ENCODE measurements at places on chromosomes 5 and 9.

- no peak for DNase-seq
Observed at GRCh38 chr5:89932771-89933181, 476.8 kb downstream of the CETN3 start.

- no peak for DNase-seq
Observed at GRCh38 chr5:91742550-91742949, 359.4 kb upstream of the ARRDC3 start.

DNA sequence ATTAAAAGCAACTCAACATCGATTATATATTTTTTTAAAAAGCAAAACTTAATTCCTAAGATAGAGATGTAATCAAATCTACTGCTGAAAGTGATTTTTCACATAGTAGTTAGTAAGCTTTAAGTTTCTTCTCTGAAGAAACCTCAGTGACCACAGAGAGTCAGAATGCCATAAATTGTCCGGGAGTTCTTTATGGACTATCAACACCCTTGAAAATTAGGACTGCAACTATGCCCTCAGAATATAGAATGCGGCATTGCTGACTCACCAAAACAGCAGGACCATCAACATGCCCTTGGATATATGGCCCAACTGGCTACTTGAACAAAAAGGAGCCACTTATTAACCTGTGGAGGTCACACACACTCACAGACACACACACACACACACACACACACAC, 228.9 kb upstream of the SNX2 start:
- no peak for DNase-seq

- DNase-seq, result no peak
Observed at GRCh38 chr5:164054461-164054860, 549.0 kb downstream of the MAT2B start.

- DNase-seq, result peak; percentile 67
Observed at GRCh38 chr5:141878186-141878710, at the start of gene PCDH1. Gene PCDH1, minus strand, starts transcription at chr5:141878410. Its CDS starts 148 bp downstream, at chr5:141878262.

GRCh38 chr9:131117121-131117761, 8.1 kb upstream of the NUP214 start:
- DNase-seq, result no peak

DNA sequence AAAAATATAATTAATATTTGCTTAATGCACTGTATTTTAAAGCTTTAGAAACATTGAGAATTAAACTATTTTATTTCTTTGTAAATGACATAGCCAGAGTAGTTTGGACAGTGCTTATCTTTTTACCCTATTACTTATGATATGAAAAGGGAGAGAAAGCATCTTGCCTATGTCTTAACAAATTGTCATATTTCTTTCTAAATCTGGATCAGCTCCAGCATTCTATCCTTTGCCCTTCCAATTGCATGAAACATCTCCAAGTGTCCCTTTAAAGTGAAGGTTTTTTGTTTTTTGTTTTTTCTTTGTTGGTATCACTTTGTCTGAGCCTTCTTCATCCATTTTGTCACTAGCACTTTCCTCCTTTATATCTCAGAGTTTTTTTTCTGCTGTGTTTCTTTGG, 511.6 kb upstream of the FAM174A start:
- no peak for DNase-seq

- no peak for DNase-seq
Observed at GRCh38 chr5:16842896-16843295, 93.2 kb downstream of the MYO10 start.

- no peak for DNase-seq
Observed at GRCh38 chr9:93097511-93098201, 1.6 kb downstream of the CARD19 start.

DNA sequence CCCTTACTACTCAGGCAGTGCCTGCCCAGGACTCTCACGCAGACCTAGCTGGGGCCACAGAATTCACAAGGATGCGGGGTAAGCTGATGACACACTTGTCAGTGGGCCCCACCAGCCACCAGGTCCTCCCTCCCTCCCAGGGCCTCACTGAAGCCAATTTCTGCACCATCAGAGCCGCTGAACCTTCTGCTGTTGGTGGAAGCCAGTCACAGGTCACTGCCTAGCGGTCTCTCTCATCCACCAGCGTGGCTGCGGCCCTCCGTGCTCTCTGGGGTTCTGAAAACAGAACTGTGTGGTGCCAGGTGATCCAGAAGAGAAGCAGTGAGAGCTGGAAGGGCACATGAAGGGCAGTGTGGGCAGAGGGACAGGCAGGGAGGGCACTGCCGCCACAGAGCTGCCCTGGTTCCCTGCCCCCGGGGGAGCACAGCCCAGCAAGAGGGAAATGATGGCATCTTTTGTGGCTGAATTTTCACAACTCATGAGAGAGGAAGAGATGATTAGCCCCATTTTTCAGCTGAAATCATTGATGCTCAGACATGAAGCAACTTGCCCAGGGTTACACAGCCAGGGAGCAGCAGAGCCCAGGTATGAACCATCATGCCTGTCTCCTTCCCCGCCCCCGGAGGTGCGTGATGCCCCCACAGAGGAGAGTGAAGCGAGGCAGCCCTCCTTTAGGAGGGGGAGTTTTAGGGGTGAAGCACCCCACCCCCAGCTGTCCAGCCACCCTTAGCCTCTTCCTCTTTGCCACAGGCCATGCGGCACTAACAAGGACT, 41.4 kb upstream of the CPLX2 start:
- DNase-seq, result no peak

- DNase-seq, result no peak
Observed at GRCh38 chr5:167352801-167353200, 938.6 kb upstream of the WWC1 start.

- DNase-seq, result no peak
Observed at GRCh38 chr5:150262502-150262901, 27.1 kb downstream of the CAMK2A start.

GRCh38 chr5:88956416-88956815, 73.4 kb upstream of the MEF2C start:
- DNase-seq, result no peak

GRCh38 chr9:131271506-131271931, 4.8 kb downstream of the FAM78A start:
- no peak for DNase-seq

- DNase-seq, result no peak
Observed at GRCh38 chr5:35821513-35821912, 35.2 kb upstream of the IL7R start.

- DNase-seq, result no peak
Observed at GRCh38 chr9:104784098-104784497, 20.2 kb downstream of the NIPSNAP3B start.

GRCh38 chr5:141995656-141996055, 17.2 kb downstream of the GNPDA1 start:
- DNase-seq, result no peak

DNA sequence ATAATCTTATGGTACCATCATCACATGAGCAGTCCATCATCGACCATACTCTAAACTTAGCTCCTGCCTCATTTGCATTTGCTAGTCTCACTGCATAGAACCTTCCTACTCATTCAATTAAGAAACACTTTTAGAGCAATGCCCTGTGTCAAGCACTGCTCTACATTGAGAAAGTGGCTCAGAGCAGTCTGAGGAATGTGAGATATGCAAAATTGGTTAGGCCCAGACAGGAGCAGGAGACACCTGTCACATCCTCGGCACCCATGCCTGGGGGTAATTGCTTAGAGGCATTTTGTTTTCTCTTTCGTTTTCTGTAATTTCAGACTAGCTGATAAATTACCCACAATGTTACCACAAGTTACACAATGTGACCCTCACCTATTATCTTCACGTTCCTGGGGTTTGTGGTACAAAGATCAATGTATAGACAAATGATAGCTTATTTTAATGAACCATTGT, 4.9 kb upstream of the RARS1 start:
- no peak for DNase-seq

GRCh38 chr9:89808076-89808755, 203.4 kb downstream of the GADD45G start:
- DNase-seq, result no peak

DNA sequence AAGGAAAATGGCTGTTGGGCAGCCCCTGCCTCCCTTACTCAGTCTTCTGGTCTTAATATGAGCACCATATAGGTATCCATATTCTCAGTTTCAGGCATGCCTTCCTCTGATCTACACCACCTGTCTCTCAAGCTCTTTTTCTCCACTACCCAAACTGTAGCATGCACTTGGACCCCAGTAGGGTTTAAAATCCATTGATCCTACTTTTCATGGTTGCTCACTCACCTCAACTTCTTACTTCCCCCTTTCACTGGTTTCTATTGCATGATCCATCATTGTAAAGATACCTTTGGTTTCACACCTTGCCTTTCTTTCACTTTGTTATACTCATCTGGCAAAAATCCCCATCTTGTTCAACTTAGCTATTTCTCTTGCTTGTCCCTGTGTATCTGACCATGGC, 159.4 kb downstream of the KDM4C start:
- DNase-seq, result no peak

DNA sequence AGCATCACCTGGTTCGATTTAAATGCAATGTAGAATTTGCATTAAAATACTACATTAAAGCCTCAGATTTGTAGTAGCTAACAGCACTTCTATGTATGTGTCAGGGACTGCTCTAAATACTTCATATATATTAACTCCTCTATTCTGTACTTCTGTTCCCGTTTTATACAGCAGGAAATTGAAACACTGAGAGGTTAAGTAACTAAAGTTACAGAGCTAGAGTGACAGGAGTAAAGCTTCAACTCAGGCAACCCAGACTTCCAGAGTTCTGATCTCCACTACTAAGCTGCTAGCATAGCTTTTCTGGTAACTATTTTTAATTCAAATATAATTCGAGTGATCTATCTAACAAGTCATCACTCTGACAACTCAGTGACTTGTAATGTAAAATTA, 619 bp upstream of the APC start:
- DNase-seq, result no peak

- DNase-seq, result peak; percentile 23
Observed at GRCh38 chr5:55603922-55604321, 69.2 kb upstream of the PLPP1 start.

DNA sequence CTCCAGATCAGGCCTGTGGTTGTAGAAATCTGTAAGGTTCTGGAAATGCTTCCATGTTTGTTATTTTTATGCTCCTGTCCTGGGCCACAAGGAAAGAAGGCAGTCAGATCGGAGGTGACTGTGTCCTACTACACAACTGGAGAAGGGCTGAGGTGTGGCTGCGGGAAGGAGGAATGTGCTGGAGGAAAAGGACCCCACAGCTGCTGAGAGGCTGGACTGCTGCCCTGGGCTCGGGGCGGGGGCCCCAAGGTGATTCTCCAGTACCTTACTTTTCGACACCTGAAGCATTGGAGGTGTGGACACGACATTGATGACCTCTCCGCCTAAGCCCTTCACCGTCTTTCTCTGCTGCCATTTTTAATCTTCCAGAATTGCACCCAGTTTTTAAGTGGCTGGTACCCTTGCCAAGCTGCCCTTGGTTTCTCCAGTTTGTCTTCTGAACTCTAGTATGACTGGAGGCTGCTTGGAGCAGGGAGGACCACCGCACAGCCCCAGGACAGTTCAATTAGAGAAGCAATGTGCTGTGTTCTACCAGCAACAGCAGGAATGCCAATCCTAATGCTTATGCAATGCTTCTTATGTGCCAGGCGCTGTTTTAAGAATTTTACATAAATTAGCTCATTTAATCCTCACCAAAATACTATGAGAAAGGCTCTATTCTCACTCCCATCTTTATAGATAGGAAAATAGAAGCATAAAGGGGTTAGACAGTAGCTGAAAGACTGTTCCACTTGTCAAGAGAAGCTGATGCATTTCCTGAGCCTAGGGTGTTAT, 13.5 kb upstream of the ANKRD33B start:
- DNase-seq, result no peak

GRCh38 chr5:151081431-151082281, 822 bp upstream of the TNIP1 start:
- DNase-seq, result no peak

GRCh38 chr5:150454492-150455229, 5.1 kb upstream of the RPS14 start:
- DNase-seq, result no peak

DNA sequence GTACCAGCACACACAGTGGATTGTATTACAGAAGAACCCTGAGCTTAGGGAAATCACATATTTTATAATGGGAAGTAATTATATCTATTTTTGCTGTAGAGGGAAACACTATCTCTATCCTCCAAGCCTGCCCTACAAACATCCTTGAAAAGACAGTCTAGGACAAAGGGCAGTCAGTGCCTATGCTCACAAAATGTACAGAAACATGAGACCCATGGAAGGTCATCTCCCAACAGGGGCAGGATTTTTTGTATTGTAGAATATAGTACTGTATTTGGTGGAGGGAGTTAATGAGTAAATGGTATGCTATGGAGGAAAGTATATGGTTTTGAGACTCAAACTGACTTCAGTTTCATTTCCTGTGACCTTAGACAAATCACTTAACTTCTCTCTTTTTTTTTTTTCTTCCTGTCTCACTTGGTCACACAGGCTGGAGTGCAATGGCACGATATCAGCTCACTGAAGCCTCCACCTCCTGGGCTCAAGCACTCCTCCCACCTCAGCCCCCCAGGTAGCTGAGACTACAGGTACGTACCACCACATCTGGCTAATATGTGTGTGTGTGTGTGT, 5.8 kb upstream of the RAB14 start:
- no peak for DNase-seq

- no peak for DNase-seq
Observed at GRCh38 chr5:132420706-132421272, 51.3 kb downstream of the SLC22A5 start.

GRCh38 chr9:127089631-127090081, 32.8 kb downstream of the ANGPTL2 start:
- DNase-seq, result no peak

GRCh38 chr5:112640546-112640945, 97.1 kb upstream of the APC start:
- DNase-seq, result no peak

DNA sequence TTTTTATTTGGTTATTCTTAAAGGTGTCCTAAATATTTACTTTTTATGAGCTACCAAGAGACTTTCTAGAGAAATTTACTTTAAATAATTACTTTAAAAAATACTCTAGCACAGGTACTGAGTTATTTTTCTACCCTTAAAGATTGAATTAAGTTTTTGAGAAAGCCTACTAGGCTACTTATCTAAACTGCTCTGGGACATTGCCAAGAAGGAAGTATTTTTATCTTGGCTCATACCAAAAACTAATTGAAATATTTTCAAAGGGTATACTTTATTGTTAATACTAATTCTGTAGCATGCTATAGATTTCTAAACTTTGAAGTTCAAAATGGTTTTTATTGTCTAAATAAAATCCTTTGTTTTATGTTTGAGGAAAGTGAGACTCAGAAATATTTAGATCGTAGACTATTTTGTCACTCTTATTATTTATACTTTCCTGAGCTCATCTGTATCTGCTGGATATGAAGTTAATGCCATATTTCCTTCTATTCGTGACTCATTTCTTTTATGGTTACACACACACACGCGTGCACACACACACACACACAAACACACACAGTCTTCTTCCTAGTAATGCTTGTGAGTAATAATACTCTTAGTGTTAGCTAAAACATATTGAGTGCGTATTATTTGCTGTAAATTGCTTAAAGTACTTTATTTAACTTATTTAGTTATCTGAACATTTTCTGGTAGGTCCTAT, 89.5 kb downstream of the MAN2A1 start:
- no peak for DNase-seq

DNA sequence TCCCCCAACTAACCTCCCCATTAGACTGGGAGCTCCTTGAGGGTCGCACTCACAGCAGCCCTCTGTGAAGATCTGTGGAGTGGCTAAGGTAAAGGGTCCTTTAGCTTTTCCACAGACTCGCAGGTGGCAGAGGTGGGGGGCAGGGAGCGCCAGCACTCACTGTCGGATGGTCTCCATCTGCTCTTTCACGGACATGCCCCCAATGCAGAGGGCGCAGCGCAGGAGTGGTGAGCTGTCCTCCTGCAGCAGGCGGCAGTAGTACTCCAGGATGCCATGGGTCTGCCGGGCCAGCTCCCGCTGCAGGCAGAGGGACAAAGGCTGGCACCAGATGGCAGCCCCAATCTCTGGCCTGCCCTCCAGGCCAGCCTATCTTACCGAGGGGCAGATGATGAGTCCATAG, 2.2 kb downstream of the DDX41 start:
- no peak for DNase-seq
